ENCODE measurements at places on chromosomes 1 and 21. TPM values are rescaled to one million over a fixed set of nuclear protein-coding genes. Genes with fewer than 3 reads are reported as not detected.

Gene LEMD1
- total RNA-seq, result not detected

Gene ERRFI1
- 233 TPM for total RNA-seq

Gene RGS18
- not detected for total RNA-seq

Gene GJA5
- total RNA-seq, result not detected

Gene NCSTN
- 42.3 TPM for total RNA-seq
